ENCODE measurements at places on chromosomes 7 and 10.

- no peak for DNase-seq
These were observed 32.8 kb upstream of the MYO3A start for GRCh38 chr10:25901199-25901598.

DNA sequence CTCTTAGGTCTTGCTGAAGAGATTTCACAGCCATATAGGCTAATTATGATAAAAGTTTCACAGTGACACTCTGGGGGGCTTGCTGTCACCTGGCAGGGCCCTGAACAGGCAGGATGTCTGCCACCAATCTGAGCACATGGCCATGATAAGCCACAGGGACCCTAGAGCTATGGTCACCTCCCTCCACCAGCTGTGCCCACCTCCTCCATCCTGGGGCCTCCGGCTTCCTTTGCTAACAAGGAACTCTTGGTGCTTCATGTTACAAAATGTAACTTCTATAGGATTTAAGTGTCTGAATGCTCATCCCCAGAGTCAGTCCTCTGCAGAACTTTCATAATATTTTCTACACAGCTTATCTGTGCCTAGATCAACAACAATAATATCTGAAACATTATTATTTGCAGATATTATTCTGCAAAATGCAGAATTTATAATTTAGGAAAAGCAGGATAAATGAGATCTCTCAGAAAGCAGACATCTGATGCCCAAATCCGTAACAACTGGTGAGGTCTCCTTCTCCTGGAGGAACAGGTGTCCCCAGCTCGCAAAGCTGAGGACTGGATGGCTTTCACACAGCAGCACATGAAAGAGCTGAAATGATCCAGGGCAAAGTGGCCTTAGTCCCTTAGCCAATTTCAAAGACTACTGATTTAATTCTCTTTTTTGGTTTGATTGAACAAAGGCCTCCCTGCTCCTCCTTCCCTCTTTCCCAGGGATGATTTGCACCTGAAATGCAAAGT is 287.0 kb upstream of the AOAH start:
- no peak for DNase-seq

DNA sequence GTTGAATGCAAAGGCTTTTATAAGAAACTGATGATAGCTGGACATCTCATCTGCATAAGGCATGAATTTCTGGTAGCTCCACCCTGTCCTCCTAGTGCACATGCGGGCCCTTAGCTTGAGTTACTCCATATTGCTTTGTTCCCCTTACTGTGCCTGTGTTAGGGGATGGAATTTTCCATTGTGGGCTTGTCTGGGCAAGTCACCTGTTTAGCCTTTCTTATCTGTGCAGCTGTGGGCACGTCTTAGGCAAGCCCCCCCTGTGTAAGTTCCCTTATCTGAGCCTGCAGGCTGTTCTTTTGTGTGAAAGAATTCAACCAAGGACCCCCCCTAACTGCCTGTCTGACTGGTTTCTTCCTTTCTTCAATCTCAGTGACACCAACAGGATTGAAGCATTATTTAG is 14.5 kb upstream of the CROT start:
- no peak for DNase-seq

GRCh38 chr7:63030061-63030460 is 968.6 kb upstream of the ZNF722 start:
- DNase-seq = no peak

DNA sequence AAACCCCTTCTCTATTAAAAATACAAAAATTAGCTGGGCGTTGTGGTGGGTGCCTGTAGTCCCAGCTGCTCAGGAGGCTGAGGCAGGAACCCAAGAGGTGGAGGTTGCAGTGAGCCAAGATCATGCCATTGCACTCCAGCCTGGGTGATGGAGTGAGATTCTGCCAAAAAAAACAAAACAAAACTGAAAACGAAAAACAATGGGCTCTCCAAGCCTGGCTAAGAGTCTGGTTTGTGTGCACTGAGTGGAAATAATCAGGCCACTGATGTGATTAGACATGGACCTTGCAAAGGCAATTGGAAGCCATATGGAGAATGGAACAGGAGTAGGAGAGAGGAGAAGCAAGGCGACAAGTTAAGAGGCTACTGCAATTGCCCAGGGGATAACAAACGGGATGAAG is 60.1 kb upstream of the GSDME start:
- DNase-seq = no peak

DNA sequence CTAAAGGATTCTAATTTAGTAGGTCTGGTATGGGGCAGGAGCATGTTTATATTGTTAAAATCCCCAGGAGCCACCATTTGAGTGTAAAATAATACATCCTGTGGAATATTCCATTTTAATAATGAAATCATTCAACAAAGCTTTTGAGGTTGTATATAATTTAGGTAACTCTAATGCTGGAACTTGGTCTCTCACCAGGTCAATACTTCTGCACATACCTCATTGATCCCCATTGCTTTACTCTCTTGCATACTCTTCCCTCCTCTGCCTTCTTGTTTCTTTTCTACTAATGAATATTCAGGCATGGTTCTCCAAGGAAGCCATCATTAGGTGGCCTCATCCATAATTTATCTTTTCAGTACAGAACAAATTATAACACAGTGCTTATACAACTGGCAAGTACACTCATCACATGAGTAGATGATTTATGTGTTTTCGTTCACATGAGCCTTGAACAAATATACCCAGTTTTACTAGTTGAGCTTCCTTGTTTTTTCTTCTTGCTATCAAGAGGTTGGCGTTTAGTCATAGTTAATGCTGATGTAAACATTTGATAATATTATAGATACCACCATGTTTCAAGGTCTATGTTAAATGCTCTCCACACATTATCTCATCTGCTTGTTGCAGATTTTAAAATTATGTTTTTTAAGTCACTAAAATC is 7.2 kb downstream of the PALS2 start:
- no peak for DNase-seq

DNA sequence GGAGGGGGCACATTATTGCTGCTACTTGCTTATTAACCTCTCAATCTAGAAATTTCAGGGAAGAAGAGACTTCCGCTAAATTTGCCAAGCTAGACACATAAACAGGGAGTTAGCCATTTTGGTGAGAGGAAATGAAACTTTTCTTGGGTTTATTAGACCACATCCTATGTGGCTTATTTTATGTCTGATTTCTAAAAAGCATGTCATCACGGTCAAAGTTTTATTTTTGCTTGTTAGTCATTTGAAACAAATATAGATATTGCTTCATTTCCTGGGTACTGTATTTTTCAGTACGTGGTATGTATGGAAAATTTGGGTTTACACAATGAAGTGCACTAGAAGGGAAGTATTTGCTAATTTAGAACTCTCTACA is 144.1 kb downstream of the TCF7L2 start:
- DNase-seq = no peak

- DNase-seq = no peak
These were observed 1050.7 kb downstream of the SORCS3 start for GRCh38 chr10:105691811-105692210.

DNA sequence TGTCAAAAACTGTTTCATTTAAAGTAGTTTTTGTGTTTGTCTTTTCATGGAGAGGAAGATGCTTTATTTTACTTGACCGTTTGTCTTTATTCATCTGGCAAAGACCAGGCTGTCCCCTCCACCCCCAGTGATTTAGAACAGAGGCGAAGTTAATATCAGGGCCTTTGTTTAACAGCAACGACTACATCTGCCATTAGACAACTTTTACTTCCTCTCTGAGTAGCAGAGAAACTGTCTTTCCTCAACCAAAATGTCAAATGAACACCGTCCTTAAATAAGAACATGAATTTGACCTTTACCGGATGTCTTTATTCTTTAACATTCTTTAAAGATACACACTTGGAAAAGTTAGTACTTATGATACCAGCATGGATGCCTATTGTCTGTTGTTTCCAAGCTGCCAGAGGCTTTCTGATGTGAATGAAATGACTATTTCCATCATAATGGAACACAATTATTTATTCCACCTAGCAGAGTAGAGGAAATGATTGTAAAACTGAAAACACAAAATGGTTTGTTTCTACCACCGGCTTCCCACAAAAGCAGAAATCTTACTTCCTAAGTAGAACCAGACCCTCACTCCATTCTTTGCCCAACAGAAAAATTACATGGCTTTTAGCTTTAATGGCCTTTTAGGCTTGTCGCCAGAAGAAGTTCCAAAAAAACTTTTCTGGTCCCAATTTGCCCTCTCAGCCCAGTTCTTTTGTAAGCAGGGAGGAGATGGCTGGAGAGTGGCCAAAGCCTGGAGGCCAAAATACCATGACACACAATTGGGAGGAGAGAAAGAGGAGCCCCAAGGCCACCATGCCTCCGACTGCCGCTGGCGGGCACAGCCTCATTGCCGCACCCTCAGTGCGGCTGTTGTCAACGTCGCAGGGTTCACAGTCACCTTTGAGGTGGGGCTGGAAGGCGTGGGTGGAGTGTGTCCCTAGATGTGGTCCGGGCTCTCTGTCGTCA is 168.5 kb downstream of the TEX36 start:
- no peak for DNase-seq

GRCh38 chr10:95308389-95309302 is 17.8 kb upstream of the PDLIM1 start:
- DNase-seq = no peak

DNA sequence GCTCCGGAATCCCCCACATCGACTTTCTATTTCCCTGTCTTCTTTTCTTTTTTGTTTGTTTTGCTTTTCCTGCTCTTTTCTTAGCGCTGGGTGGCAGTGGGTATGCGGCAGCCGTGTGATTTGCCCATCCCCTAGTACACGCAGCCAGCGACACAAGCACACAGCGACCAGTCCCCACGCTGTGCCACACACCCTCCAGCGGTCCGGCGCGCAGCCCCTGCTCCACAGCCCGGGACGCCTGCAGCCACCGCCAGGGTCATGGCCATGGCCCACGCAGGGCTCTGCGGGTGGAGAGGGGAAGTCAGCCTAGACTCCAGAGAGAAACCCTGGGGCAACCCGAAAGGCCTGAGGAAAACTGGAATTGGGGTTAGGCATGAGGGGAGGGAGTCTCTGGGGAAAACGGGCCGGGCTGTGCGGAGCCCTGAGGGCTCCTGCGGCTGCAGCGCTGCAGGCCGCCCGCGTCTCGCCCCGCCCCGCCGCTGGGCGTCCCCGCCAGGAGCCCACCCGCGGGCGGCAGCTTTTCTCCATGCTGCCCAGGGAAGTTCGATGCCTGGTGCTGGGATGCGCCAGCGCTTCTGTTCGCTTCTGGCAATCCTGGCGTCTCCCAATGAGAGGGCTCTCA is 2.5 kb downstream of the CHRM2 start:
- DNase-seq = no peak

DNA sequence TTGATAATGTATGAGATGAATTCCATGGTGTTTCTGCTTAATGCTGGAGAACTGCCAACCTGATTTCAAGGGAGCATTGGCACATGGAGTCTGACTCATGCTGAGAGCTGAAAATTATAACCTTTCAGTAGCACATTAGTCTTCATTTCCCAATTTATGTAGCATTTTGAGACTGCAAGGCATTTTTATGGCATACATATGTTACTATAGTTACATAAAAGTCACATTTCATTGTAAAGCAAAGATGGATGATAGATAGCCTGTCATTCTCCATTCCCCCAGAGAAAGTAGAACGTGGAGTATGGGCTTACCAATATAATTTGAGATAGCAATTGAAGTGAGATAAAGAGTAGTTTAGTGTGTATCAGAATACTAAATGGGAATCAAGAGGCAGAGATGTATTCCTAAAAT is 103.1 kb downstream of the SLC16A9 start:
- DNase-seq = no peak

DNA sequence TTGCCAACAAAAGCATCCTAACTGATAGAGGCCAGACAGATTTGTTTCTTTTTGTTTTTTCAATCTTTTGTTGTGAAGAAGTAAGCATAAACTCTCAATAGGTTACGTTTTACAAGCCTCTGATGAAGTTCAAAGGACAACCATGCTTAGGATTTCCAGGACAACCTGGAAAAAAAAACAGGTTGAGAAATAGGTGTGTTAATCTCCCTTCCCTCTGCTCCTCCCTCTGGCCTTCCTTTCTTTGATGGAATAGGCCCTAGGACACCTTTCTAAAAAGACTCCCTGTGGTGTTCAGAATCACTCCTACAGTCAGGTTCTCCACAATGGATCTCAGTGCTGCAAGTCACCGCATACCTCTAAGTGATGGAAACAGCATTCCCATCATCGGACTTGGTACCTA is at the start of gene AKR1D1:
Gene AKR1D1, plus strand, starts transcription at position 264 of the 400 bp plus-strand sequence. Its CDS starts 60 bp downstream, at position 324.
- DNase-seq = no peak

GRCh38 chr7:77657427-77658224 is 38.6 kb upstream of the RSBN1L start:
- no peak for DNase-seq

DNA sequence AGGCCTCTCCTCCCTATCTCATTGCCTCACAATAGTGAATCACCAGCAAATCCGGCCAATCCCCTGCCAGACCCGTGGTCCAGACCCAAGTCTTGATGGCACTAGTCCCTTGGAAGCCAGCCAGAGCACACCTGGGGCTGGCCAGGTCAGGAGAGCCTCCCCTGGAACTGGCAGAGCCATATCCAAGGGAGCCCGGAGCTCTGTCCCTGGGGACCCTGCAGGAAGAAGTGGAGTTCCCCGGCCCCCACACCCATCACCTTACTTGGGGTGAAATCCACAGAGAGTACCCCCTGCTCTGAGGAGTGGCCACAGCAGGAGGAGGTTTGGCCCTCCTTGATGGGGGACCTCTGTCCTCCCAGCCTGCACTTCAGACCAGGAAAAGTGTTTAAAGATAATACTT is 122.5 kb downstream of the HECW1 start:
- no peak for DNase-seq

- no peak for DNase-seq
These were observed 621.9 kb downstream of the ACTR3B start for GRCh38 chr7:153381275-153382040.

DNA sequence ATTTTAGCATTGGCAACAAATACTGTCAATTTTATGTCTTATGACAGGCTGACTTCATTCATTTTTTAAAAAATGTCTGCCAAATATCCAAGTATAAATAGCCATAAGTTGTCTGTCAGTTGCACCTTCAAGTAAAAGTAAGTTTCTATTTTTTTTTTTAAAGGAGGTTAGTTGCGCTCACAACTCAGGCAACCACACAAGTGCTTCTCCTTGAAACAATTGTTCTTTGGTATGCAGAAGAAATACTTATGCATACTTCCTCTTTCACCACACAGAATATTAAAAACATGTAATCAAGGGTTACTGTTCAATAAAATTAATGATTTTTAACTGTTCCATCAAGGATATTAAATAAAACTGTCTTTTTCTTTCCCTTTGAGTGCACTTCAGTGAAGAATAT is 97.9 kb downstream of the RTKN2 start:
- no peak for DNase-seq

GRCh38 chr7:29587195-29587808 is 23.7 kb downstream of the PRR15 start:
- DNase-seq = no peak

GRCh38 chr10:99450156-99450555 is 19.7 kb upstream of the GOT1 start:
- no peak for DNase-seq

GRCh38 chr7:157496416-157497275 is 159.8 kb downstream of the DNAJB6 start:
- DNase-seq = peak; percentile 14

GRCh38 chr7:32539919-32540531 is 44.7 kb downstream of the AVL9 start:
- DNase-seq = no peak

Data from activated T-cell treated with anti-CD3 and anti-CD28 coated beads, Interleukin-2, amount 50 U/mL, for 1 hour (primary cell).